ENCODE measurements at places on chromosomes 3 and 15. TPM values are rescaled to one million over a fixed set of nuclear protein-coding genes. Genes with fewer than 3 reads are reported as not detected.

Gene SGO1
- 33.3 TPM for total RNA-seq

Gene FETUB
- not detected for total RNA-seq

Gene SELENOS
- 37.8 TPM for total RNA-seq

Gene RNF111
- total RNA-seq, result 37.4 TPM

Gene KLHL6
- 0.11 TPM for total RNA-seq

Gene CLDN11
- total RNA-seq, result 2.0 TPM

Gene NDUFB5
- 72.4 TPM for total RNA-seq

Gene EIF4E3
- 8.9 TPM for total RNA-seq

Gene CPEB1
- 0.84 TPM for total RNA-seq

Gene BSN
- total RNA-seq, result 6.5 TPM

Gene CHRNB4
- total RNA-seq, result 4.1 TPM

Gene CAND2
- total RNA-seq, result 14.8 TPM

Gene LXN
- 8.2 TPM for total RNA-seq

Gene CEMIP
- 0.33 TPM for total RNA-seq

Gene CRYGS
- total RNA-seq, result 4.3 TPM

Gene GOLGA6D
- total RNA-seq, result not detected

All from neural crest cell (in vitro differentiated cells).